ENCODE measurements at places on chromosomes 7 and 10.
A peak's percentile ranks its signal among the peaks of the same experiment; 100 is the strongest.

GRCh38 chr10:43648398-43649184 lies at the start of gene ZNF32:
Gene ZNF32 (minus strand): TSS chr10:43648881. CDS start chr10:43646133, 2,748 bp downstream.
- peak; percentile 85 for DNase-seq

DNA sequence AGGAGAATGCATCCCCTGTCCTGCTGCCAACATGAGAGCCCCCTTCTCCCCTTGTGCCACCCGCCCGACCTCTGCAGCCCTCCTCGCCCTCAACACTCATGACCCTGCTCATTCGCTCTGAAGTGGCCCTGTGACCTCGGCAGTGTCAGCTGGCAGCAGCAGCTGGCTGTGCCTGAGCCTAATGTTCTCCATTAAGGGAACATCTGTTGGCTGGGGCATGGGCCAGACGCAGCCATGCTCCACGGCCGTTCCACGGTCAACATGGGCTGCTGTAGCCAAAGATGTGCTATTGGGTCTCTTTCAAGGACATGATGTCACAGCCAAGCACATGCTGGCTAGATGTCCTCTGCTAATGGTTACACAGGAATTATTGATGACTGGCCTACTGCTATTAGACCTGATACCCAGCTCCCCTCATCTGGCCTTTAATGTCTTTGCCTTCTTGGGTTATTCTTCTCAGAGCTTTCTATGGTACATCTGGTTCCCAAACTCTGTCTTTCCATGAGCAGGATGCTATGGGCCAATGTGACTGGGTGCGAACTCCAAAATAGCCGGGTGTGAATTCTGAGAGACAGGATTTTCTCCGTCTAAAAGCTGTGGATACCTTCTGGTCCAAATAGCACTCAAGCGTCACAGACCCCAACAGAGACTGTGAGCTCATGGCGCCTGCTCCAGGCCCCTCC lies 22.4 kb downstream of the ADCYAP1R1 start:
- no peak for DNase-seq

DNA sequence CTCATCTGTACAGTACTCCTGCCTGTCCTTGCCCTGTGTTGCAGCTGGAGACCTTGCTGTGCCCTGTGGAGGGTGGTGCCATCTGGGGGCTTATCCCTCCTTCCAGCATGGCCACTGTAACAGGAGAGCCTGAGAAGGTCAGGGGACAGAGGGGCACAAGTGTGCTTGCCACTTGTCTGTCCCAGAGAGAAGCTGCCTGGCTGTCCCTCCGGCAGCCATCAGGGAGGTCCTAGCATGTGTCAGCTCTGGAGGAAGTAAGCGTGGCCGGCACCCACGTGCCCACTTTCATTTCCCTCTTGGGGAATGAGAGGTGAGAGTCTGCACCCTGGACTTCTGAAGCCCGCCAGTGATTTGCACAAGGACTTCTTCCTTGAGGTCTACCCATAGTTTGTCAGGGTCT lies 97.0 kb upstream of the PPIF start:
- no peak for DNase-seq

DNA sequence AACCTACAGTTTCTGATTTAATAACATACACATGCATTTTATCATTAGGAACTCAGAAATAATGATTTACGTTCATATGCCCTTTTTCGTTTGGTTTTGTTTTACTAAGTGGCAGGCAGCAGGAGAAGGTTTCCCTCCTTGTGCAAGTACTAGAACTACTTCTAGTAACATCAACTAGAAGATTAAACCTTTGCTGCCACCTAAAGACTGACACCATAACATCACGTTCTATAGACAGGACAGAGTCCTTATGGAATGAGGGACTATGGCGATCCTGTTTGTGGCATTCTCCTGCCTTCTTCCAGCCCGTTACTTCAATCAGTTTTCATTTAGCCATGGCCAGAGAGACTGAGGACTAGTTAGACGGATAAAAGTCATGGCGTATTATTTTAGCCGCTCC lies 53.2 kb downstream of the GAD2 start:
- DNase-seq, result no peak

Measured in CD4-positive, alpha-beta T cell treated with Interleukin-1 beta for 1 hour (primary cell).